ENCODE measurements at places on chromosomes 5 and 9. TPM values are rescaled to one million over a fixed set of nuclear protein-coding genes. Genes with fewer than 3 reads are reported as not detected.

- peak; percentile 50 for DNase-seq
Observed at GRCh38 chr5:92518318-92518904, 1062.6 kb downstream of the NR2F1-AS1 start.

- DNase-seq, result no peak
Observed at GRCh38 chr9:122457787-122458186, 19.9 kb downstream of the OR1J1 start.

DNA sequence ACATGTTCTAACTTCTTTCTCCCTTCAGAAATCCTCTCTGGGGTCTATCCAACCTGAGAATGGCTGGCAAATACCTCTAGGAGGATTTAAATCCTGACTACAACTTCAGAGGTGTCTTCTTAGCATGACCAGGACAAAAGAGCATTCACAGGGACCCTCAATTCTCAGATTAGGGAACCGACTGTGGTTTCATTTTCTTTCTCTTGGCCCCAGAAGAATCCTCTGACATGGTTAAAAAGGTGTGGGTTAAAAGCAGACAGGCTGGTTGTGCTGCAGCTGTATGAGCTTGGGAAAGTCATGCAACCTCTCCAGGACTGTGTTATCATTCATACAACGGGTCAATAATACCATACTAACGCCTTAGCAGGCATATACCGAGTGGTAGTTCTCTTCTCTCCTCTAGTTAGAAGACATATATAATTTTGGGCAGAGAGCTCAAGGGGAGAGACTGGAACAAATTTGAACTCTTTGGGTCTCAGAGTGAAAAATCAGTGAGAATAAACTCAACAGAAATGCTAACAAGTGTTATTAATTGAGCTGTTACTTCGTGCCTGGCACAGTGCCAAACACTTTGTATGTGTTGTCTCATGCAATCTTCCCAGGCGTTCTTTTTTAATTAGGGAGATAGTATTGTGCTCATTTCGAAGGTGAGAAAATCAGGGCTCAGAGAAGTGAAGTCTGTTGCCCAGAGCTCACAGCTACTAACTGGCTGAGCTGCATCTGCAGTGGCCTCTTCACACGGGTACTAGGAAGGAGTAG is 35.2 kb downstream of the INSYN2B start:
- peak; percentile 35 for DNase-seq

- no peak for DNase-seq
Observed at GRCh38 chr9:5563886-5564285, 53.6 kb downstream of the PDCD1LG2 start.

- DNase-seq, result no peak
Observed at GRCh38 chr5:16880547-16880946, 55.5 kb downstream of the MYO10 start.

DNA sequence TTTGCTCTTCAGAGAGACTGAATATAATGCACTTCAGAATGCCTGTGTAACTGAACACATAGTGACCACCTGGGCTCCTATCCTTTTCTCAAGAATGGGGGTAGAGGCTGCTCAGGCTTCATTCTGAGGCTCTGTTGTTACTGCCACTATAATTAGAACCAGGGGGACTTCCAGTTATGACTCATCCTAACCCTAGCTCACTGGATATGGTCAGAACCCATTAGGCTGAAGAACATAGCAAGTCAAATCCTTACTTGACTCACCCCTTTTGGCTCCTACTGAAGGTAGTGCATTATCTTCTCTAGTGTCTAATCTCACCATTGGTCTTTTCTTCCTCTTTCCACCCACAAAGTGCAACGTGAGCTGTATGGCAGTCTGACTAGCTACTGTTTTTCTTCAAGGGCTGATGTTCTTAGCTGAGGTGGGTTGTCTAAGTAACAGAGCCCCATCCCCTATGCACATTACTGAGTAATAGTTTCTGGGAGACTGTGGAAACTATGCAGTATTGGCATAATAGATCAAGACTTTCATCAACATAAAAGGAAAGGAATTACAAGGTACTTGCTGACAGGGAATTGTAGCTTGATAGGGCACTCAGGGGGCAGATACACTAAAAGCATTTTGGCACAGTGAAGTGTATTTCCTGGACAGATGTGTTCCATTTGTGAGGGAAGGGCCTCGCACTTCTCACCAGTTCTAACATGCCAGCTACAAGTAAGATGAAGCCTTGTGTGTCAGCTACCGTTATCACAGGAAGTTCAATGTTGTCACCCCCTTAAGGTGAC is 431.0 kb upstream of the MEF2C start:
- DNase-seq, result peak; percentile 21

DNA sequence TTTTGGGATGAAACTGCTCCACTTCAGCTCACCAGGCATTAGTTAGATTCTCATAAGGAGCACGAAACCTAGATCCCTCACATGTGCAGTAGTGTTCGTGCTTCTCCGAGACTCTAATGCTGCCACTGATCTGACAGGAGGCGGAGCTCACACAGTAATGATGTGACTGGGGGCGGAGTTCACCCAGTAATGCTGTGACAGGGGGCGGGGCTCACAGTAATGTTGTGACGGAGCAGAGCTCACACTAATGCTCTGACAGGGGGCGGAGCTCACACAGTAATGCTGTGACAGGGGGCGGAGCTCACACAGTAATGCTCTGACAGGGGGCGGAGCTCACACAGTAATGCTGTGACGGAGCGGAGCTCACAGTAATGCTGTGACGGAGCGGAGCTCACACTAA is 27.1 kb upstream of the LRRC14B start:
- DNase-seq, result no peak

DNA sequence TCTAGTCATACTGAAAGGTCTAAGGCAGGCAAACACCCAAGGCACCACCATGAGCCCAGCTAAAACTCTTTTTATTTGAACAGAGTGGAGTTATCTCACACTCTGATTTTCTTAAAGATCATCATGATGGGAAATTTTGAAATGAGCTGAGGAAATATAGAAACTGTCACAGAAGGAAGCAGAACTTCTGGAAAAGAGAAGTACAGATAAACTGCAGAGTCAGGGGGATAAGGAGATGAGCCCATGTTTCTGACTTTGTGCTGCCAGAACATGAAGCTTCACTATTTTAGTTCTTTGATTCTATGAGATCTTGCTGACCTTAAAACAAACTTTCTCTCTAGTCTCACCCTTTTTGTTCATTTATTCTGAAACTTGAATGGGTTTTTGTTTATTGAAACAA is 406.5 kb upstream of the EDIL3 start:
- no peak for DNase-seq

GRCh38 chr5:124698770-124699169 is 47.7 kb downstream of the ZNF608 start:
- no peak for DNase-seq

DNA sequence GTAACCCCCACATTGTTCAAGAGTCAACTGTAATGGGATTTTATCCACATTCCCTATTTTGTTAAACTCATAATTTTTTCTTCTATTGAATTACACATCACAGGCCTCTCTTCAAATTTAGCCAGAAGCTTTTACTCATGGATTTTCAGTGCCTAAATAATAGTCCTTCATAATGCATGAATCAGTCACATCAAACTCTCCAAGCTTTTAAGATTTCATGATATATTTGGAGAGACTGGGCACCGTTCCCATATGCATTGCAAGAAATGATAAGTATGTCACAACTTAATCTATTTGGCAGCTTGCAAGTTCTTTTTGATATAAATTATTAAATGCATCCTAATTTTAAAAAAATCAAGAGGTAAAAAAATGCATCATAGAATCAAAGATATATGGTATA is 465.9 kb downstream of the DMAC1 start:
- DNase-seq, result peak; percentile 36

GRCh38 chr5:9765419-9766140 is 135.4 kb upstream of the TAS2R1 start:
- no peak for DNase-seq

- DNase-seq, result peak; percentile 77
Observed at GRCh38 chr9:119009249-119009648, 360.0 kb downstream of the BRINP1 start.

DNA sequence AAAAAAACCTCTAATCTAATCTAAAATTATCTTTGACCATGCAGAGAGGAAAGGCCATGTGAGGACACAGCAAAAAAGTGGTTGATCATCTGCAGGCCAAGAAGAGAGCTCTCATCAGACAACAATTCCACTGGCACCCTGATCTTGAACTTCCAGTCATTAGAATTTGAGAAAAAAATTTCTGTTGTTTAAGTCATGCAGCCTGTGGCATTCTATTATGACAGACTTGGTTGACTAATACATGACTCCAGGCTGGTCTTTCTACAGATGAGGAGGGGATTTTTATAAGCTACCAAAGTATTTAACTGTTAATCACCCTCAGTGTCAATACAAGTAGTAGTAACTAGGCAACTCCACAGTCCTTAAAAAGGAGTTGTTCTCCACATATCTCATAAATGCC is 358.5 kb upstream of the RGMB start:
- peak; percentile 16 for DNase-seq

DNA sequence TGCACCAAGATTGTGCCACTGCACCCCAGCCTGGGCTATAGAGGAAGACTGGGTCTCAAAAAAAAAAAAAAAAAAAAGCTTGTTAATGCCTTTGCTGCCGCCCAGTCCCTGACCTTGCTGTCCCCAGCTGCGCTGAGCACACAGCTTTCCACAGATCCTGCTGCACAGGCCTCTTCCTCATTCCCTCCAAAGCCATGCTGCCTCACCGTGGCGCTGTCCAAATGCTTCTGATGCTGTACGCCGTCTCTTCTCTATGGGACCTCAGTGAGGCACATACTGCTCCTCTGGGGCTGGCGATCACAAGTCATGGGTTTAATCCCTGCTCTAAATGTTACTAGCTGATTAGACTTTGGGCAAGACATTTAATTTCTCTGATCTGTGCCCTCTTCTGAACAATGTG is 234.1 kb downstream of the FBXL7 start:
- no peak for DNase-seq

DNA sequence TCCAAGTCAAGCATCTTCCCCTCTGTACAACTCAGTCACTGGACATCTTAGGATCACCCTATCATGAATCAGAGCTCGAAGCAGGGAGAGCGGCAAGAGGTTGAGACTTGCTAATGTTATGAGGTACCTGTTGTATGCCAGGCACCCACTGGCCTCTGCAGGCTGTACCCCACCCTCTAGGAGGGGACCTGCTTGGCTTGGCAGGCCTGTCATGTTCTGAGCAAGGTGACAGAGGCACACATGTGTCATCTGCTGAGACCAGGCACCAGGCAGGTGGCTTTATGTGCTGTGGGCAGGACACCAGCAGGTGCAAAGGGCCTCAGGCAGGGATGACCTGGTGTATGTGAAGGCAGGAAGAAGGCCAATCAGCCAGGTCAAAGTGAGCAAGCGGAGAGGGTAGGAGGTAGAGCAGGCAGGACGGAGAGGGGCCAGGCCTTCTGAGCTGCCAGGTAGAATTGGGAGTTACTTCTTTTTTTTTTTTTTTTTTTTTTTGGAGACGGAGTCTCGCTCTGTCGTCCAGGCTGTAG is 60.3 kb upstream of the RPL26L1 start:
- DNase-seq, result no peak

DNA sequence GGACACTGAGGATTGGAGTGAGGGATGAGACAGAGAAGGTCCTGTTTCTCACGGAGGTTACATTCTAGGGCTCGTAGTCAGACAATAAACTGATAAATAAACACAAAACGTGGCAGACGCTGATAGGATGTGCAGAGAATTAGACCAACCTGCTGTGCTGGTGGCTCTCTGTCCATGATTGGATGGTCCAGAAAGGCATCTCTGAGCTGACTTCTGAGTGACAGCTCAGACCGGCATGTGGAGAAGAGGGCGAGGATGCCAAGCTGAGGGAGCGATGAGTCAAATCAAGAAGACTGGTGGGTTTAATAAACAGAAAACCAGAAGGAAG is 132.3 kb upstream of the TAF11L2 start:
- DNase-seq, result no peak

DNA sequence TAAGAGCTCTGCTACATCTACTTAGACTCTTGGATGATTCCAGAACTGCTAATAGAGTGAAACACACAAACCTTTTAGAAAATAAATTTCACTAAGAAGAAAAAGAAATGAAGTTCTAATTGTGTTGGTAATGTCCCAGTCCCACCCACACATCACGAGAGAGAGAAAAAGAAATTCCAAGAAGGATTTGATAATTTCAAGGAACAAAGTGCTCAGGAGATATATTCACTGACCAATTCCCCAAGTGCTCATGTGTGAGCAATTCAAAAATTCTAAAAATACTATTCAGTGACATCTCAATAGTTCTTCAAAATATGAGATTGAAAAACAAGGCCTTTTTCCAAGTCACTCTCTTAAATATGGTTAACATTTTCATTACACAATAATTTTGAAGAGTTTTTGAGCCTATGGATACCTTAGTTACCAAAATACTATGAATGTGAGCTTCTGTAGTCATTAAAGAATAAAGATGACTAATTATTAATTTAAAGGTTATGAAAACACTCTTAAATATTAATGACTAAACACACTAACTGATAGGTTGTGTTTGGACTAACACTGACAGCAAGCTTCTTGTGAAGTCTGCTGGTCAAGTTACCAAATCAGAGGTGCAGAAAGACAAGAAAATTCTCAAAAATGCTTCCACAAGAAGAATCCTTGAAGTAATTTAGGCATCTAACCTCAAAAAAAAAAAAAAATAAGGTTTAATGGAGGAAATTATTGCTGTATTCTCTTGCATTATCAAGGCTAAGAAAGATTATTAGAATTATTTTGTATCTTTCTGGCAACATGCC is 245.3 kb downstream of the PDE4D start:
- no peak for DNase-seq

GRCh38 chr9:125694478-125694877 is 12.5 kb downstream of the MAPKAP1 start:
- DNase-seq, result no peak

- no peak for DNase-seq
Observed at GRCh38 chr5:178476531-178476930, 113.7 kb downstream of the COL23A1 start.

DNA sequence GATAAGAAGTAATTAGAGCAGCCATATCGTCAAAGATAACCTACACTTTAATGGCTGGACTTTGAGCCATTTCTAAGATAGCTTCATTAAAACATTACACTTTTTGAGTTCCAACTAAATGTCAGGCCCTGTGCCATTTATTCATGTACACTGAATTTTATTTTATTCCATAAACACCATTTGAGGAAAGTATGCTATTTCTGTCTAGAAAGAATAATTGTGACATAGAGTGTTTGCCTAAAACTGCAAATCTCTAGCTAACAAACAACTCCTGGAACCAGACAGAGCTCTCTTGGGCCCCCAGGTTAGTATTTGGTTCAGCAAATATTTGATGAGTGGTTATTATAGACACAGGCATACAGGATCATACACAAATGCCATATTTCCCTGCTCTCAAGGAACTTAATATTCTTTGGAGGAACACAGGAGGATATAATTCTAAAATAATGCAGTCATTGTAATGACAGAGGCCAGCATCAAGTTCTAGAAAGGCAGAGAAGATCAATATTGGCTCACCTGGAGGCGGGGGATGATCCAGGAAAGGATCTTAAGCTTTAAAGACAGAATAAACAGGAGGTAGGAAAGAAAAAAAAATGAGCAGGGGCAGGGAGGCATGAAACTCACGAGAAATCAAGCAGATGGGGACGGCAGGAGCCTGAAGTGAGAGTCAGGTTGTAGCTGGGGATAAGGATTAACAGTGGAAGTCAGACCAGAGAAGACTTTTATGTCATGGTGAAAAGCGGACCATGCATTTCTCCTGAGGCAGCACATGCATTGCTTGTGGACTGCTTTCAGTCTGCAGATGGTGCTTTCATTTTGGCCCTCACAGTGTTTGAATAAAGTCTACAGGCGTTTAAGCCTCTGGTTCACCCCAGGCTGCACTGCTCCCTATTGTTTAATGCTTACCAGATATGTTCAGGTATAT is 127.7 kb downstream of the GCNT1 start:
- DNase-seq, result no peak

GRCh38 chr5:167684251-167684650 is 607.2 kb upstream of the WWC1 start:
- DNase-seq, result peak; percentile 66

PHF24 gene
- not detected for total RNA-seq

DDX4 gene
- total RNA-seq, result not detected

ZNF658 gene
- 5.3 TPM for total RNA-seq

IL5 gene
- not detected for total RNA-seq

SLC9A3 gene
- 1.0 TPM for total RNA-seq

Measured in MCF 10A (cell line).